ENCODE measurements at places on chromosomes 3 and 15. TPM values are rescaled to one million over a fixed set of nuclear protein-coding genes. Genes with fewer than 3 reads are reported as not detected.

Gene AKAP13
- total RNA-seq, result 60.5 TPM

Gene COX17
- total RNA-seq, result 31.0 TPM

Gene ASB14
- total RNA-seq, result not detected

Gene GOLGA6L10
- 0.48 TPM for total RNA-seq

Gene DAZL
- total RNA-seq, result not detected

Gene TM4SF18
- total RNA-seq, result 1.4 TPM

Gene ROPN1
- total RNA-seq, result not detected

DNA sequence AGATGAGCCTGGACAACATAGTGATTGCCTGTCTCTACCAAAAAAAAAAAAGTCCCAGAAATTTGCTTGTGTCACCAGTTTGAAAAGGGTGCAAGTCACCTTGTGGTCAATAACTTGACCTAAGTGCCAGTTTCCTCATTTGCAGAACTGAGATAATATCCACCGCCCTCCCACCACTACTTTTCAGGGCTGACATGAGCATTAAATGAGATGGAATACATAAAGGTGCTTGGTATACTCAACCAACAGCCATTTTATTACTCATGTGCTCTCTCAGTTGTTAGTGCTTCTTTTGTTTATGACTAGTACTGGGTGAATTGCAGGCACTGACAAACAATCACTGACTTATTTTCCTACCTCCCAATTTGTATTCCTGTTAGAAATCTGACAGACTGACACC, 340.5 kb upstream of the SATB1 start:
- DNase-seq, result no peak

GRCh38 chr3:146625186-146625775, 20.1 kb upstream of the PLSCR5 start:
- no peak for DNase-seq

DNA sequence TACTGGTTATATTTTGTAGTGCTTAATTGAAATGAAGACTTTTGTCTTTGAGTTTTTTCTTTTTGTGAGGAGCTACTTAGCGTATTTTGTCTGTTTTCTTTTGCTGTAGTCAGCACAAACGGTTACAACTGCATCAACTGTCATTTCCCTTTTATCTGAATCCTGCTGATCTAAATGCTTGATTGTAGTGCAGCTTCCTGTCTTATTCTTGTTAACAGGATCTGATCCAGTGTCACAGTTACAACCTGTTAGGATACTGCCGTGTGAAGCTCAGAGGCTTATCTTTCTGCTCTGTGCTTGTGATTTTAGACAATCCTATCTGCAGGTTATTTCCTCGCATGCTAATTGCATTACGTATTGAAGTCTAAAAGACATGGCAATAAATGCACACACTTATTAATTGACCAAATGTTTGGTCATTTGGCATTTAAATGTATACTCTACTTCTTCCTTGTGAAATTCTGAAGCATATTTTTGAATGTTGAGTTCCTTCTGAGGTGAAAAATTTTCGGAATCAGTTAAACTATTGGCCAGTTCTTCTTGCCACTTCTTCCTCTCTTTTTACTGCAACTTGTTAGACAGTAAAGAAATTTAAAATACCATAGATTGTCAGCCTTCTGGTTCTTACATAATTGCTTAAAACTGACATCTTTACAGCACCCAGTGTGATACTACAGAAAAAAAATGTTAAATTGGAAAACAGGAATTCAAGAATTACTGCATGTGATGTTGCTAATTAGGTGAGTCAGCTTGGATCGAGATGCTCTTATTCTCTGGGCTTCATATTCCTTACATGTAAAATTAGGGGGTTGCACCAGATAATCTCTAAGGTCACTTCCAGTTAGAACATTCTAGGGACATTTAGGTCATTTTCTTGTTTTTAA, 168.2 kb downstream of the MBNL1 start:
- DNase-seq, result no peak

DNA sequence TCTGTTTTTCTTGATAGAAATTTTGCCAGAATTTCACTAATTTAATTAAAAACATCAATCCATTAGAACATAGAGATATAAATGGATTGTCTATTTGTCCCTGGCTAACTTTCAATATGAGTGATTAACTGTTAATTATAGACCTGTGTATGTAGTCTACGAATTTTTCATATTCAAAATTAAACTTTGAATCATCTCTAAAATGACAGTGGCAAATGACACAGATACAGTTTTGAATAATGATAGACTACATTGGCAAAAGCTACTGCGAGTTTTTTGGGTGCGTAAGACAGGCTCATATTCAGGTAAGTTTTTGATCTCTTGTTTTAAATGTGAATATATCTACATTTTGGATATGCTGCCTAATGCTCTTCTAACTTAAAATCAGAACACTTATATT, 86.0 kb upstream of the TBC1D5 start:
- DNase-seq, result no peak

DNA sequence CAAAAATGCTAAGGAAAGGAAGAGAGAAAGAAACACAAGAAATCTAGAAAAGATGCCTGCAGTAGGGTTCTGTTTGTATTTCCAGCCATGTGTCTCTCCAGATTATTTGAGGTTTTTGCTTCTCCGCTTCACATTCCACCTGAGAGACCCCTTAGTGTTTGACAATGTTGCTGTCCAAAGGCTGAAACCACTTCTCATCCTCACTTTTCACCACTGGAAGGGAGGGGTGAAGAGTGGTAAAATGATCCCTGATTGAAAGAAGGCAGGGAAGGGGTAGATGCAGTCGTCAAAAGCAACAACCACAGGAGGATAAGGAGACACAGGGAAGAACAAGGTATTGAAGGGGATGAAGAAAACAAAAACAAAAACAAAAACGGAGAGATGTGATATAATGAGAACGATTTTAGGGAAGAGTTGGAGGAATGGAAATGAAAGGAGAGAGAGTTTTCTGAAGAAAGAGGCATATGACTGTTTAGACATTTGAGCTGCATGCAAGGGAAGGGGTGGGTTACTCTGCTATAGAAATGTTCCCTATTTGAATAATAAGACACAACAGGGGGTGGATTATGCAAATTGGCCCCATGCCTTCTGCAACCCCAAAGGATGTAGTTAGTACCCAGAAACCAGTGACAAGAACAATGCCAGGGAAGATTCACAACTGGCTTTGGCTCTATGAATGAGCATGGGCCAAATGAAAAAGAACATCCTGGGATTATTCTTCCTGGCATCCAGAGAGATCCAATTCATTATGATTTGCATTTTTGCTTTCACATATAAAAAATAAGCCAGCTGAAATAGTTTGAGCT, 235.9 kb downstream of the GAP43 start:
- no peak for DNase-seq

DNA sequence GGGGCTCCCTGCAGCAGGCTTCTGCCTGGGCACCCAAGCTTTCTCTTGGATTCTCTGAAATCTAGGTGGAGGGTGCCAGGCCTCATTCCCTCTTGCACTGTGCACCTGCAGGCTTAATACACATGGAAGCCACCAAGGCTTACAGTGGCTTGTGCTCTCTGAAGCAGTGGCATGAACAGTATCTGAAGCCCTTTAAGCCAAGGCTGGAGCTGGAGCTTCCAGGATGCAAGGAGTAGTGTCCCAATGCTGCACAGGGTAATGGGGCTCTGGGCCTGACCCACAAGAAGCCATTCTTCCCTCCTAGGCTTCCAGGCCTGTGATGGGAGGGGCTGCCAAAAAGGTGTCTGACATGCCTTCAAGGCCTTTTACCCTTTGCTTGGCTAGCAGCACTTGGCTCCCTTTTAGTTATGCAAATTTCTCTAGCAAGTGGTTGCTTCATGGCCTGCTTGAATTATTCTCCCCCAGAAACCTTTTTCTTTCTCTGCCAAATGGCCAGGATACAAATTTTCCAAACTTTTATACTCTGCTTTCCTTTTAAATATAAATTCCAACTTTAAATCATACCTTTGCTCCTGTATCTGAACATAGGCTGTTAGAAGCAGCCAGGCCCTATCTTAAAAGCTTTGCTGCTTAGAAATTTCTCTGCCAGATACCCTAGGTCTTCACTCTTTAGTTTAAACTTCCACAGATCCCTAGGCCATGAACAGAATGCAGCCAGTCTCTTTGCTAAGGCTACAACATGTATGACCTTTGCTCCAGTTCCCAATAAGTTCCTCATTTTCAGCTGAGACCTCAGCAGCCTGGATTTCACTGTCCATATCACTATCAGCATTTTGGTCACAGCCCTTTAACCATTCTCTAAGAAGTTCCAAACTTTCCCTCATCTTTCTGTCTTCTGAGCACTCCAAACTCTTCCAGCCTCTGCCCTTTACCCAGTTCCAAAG, 201.1 kb upstream of the LRRFIP2 start:
- DNase-seq, result no peak

Measured in left lobe of liver (tissue), 2 donors.